Activated naive CD4-positive, alpha-beta T cell treated with Interleukin-2 at 50 U/mL for 16 hours (primary cell): ENCODE measurements at places on chromosomes 7 and 10.

- DNase-seq: no peak
These were observed 45.1 kb upstream of the CTBP2 start for GRCh38 chr10:125205431-125205830.

DNA sequence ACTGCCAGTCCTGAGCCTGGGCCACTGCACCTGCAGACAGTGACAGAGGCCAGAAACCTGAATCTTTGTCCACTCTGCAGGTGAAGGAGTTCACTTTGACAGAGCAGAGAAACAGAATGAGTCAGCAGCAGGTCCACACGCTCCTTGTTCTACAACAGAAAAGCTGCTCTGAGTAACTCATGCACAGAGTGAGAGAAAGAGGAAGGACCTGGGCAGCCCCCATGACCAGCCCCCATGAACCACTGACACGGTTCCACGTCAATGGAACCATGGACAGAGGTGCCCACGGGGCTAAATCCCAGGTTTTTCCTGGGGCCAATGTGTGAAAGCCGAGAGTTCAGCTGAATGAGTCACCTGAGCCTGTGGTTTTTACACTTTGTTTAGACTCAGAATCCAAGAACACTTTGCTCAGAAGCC lies 40.8 kb upstream of the CTBP2 start:
- no peak for DNase-seq

GRCh38 chr7:105941596-105941995 lies 21.5 kb upstream of the CDHR3 start:
- no peak for DNase-seq

DNA sequence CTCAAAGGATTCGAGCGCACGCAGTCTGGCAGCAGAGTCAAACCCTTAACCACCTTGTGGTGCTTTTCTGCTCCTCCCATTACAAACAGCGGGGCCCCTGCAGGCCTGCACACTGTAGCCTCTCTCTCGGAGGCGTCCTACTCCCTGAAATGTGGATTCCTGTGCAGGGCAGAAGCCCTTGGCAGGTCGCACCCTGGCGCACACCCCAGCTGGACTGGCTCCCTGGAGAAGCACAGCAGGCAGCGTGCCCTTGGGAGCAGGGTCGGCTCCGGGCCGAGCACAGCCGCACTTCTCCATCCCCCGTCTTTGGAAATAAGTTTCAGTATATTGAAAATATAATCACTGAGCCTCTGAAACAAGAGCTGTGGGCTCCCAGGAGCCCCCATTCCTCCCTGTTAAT lies 144.1 kb downstream of the C10orf105 start:
- DNase-seq: no peak

- DNase-seq: no peak
These were observed 53.8 kb downstream of the KCTD7 start for GRCh38 chr7:66682350-66683093.

- no peak for DNase-seq
These were observed 83.7 kb downstream of the UPF2 start for GRCh38 chr10:11958956-11959355.

DNA sequence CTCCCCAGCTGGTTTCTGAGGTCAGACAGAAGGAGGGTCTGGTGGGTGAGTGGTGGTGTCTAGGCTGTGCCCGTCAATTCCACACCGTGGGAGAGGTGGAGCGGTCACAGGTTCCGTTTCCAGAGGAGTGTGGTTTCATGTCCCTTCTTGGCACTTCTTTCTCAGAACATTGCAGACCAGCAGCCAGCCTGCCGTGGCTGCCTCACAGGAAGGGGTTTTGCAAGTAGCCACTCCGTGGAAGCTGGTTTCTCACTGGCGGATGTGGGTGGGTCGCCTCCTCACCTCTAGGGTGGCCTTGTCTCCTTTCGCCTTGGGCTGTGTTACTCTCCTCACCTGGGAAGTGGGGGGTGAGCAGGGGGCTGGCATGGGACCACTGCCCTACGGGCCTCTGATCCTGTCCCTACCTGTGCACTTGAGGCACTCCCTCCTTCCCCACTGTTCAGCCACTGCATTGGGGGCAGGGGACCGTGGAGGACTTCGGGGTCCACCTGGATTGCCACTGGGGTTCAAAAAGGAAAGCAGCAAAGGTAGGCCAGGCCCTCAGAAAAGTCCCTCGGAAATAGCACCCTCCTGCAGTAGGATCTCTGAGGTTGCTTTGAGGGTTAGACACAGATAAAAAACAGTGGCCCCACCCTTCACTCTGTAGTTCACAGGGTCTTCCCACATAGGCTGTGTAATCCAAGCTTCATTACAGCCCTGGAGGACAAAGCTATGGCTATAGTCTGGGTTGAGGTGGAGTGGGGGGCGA lies 33.9 kb downstream of the TSPAN14 start:
- peak; percentile 60 for DNase-seq

GRCh38 chr7:93044147-93044810 lies 73.5 kb downstream of the SAMD9 start:
- no peak for DNase-seq
